Activated T-cell treated with anti-CD3 and anti-CD28 coated beads for 1 hour (primary cell): ENCODE measurements at places on chromosomes 7 and 10.

DNA sequence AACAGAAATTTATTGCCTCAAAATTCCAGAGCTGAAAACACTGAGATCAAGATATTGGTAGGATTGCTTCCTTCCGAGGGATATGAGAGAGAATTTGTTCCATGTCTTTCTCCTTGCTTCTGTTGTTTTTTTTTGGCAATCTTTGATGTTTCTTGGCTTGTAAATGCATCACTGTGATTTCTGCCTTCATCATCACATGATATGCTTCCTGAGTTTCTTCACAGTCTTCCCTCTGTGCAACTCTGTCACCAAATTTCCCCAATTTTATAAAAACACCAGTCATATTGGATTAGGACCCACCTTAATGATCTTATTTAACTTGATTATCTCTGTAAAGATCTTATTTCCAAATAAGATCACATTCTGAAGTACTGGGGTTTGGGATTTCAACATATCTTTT, 14.7 kb downstream of the TMEM236 start:
- DNase-seq: no peak

DNA sequence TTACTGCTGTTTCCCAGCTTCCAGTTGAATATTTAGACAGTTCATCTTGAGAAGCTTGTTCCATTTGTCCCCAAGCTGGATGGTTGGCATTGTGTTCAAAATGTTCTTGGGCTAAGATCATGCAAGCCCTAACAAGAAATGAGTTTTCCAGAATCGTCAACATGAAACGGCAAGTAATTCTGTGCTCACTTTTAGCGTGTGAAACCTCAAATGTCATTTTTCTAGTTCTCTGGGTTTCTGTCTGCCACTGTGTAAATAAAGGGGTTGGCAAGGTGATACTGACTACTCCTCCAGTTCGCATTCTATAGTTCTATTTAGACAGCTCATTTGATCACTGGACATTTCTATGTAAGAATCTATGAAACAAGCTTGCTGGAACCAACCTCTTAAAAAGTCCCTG, 194.0 kb downstream of the AHR start:
- DNase-seq: no peak

- no peak for DNase-seq
Measured at GRCh38 chr10:50310560-50311174, 59.4 kb upstream of the ASAH2 start.

GRCh38 chr7:35329026-35329425, 75.1 kb upstream of the TBX20 start:
- no peak for DNase-seq

DNA sequence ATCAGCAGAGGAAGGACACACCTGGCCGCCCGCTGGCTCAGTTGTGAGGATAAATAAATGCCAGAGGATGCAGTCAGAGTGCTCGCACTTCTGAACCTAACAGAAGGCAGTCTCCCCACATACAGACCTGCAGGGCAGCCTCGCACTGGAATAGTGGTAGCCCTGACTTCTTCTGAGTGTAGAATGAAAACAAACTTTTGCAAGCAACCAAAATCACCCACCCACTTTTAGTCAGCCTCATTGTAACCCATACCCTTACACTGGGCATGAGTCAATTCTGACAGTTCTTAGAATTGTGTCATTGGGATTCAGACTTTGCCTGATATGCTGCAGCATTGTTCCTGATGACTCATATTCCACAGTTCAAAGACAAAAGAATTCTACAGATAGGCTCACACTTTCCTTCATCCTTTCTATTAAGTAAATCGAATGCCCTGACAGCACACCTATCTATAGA, 167.0 kb upstream of the CDK1 start:
- DNase-seq: no peak

- DNase-seq: no peak
Measured at GRCh38 chr7:115113776-115114175, 191.9 kb downstream of the MDFIC start.

DNA sequence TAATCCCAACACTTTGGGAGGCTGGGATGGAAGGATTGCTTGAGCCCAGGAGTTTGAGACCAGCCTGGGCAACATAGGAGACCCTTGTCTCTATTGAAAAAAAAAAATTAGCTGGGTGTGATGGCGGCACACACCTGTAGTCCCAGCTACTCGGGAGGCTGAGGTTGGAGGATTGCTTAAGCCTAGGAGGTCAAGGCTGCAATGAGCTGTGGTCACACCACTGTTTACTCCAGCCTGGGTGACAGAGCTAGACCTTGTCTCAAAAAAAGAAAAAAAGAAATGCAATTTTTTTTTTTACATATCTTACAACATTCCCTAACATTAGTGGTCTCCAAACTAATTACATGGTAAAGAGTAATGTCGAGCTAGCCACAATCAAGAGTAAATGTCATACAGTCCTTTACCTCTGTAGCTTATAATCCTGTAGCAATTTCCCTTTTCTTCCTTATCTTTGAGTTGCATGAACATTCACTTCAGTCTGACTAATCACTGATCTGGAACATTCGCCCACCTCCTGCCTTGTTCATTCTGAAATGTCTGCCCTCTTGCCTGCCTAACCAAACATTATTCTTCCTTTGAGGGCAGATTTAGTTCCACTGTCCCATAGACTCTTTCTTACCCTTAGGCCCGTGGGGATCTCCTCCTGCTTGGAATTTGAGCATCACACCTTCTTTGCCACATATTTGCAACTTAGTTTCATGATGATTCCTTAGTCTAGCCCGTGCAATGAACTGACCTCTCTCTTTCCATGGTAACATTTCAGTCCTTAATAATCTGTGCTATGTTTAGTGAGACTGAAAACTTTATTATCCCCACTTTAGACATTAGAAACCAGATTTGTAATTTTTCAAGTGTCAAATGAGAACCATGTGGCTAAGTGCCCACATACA, 4.8 kb upstream of the VCL start:
- no peak for DNase-seq

DNA sequence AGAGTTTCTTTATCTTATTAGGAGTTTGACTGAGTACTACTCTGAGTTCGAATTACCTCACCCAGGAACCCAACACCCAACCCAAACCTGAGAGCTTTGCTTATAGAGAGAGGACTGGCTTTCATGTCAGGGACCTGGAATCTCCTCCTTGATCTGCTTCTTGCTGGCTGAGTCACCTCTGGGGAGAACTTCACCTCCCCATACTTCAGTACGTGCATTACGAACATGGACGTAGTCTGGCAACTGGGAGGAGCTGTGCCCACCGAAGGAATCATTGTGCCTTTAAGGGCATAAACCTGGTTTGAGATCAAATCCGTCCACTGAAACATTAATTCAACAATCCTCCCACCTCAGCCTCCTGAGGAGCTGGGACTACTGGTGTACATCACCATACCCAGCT, 12.2 kb upstream of the PSAP start:
- no peak for DNase-seq

GRCh38 chr10:102624751-102625645, 19.3 kb upstream of the TRIM8 start:
- no peak for DNase-seq

DNA sequence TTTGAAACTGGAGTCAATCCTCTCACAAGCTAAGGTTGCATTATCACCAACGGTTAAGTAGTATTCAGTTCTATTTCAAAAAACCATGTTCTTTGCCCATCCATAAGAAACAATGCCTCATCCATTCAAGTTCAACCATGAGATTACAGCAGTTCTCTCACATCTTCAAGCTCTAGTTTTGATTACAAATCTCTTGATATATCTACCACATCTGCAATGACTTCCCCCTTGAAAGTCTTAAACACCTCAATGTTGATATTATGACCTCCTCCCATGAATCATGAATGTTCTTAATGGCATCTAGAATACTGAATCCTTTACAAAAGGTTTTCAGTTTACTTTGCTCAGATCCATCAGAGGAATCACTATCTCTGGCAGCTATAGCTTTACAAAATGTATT, 81.8 kb downstream of the JMJD1C start:
- DNase-seq: no peak

DNA sequence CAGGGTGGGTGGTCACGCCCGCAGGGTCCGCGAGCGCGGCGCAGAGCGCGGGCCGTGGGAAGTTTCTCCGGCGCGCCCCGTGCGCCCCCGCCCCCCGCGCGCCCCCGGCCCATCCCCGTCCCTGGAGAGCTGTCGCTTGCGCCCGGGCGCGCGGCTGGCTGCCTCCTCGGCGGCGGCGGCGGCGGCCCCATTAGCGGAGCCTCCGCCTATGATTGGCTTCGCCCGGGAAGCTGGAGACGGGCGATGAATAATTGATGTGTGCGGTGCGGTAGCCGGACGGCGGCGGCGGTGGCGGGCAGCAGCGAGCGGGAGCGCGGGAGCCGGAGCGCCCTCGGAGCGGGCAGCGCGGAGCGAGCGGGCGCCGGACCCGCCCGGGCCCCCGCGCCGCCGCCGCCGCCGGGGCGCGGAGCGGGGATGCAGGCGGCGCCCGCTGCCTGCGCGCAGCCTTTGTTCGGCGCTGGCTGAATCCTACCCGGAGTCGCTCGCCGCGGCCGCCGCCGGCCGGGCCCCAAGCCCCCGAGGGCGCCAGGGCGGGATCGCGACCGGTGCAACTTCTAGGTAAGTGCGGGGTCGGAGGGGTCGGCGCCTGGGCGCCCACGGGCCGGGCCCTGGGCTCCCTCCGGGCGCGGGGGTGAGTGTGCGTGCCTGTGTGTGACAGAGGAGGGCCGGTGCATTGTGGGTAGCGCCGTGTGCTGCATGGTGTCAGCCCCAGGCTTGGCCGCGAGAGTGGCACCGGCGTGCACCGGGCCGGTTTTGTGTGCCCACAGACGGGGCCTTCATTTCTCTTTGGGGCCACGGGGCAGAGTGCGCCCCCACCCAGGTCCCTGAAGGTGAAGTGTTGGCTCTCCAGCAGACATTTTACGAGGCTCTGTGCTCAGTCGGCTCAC, 103.8 kb upstream of the PPIF start:
- DNase-seq: peak; percentile 33

DNA sequence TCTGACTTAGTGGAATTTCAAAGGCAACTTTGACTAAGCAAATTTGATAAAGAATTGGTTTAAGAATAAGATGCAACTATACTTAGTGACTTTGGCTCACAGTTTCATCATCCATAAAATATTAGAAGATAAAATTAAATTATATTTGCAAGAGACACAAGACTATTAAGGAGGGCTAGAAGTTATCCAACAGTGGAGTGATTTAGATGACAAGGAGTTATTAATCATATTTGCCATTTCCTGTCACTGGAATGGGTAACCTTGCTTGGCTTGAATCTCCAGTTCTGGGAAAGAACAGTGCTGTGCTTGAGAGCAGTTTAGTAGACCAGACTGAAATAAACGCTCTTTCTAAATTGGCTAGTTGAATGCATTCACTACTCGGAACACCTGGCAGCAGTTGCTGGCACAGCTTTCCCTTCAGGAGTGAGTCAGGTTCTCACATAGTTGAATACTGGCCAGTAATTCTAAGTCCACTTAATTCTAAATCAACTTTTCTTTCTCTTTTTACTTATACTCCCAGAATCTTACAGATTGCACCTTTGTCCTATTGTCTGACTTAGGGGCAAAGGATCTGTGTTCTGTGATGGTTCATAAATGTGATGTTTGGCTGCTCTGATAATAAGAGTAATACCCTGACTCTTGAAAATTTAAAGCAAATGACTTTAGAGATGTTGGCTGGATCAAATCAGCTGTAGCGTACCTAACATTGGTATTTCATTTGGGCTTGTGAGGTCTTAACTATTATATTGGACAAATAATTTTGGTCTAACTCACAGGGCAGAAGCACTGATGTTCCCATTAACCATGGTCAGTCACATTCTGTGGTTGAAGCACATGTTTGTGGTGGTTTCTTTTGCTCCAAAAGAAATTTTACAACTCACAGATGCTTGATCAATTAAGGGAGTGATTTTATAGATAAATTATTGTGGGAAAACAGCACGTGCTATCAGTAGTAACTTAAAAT, 16.6 kb downstream of the STMP1 start:
- no peak for DNase-seq

- no peak for DNase-seq
Measured at GRCh38 chr7:88347517-88347916, 40.8 kb upstream of the STEAP4 start.

- DNase-seq: no peak
Measured at GRCh38 chr10:85187047-85187446, 858.7 kb downstream of the CCSER2 start.

- DNase-seq: no peak
Measured at GRCh38 chr7:150621376-150621775, 10.8 kb downstream of the GIMAP6 start.

- DNase-seq: no peak
Measured at GRCh38 chr10:10432296-10433035, 585.2 kb upstream of the CELF2 start.

DNA sequence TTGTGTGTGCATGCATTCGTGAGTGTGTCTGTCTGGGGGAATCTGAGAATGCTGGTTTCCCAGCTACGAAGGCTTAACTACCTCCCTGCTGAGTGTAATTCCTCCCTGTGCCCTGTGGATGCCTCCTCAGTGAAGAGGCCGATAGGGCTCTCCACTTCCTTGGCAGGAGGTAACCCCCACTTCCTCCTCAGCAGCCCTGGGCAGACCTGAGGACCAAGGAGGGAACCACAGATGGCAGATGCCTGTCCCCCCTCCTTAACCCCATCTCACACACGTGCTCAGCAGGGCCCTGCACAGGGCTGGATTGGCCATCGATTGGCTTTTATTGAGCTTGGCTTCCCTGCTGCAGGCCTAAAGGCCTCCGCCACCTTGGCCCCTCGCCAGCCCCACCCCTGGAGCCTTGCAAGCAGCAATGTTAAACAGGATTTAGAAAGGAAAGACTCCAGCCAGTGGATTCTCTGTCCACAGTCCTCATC, 45.6 kb upstream of the LRRC4 start:
- no peak for DNase-seq

GRCh38 chr10:61257136-61257535, 196.0 kb downstream of the TMEM26 start:
- DNase-seq: no peak

GRCh38 chr7:8500286-8500685, 66.9 kb downstream of the NXPH1 start:
- DNase-seq: no peak

DNA sequence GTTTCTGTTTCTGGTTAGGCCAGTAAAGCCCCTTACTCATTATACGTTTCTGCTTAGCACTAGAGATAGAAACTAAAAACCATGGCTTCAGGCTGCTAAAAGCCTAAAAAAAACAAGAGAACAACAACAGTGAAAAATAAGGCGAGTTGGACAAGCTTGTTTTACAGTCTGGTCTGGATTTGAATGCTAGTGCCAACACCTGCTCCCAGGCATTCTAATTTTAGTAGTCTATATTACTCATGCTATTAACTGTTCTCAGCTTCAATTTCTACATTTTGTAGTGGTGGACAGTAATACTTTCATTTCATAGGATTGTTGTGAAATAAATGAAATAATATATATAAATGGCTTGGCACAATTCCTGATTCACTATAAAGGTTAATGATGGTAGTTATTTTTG, 108.5 kb downstream of the HBP1 start:
- DNase-seq: no peak

DNA sequence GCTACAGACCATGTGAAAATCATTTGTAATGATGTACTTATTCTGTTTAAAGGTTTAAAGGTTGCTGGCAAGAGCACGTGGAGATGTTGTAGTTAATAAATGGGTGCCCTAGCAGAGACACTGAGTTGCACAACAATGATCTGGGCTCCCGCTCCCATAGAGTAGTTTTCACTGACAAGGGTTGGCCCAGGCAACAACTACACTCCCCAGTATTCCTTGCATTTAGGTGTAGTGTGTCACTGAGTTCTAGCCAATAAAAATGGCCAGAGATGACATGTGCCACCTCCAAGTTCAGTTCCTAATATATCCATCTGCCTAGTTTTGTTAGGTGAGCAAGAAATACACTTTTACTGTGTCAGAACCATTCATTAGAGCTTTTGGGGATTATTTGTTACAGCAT, 392.1 kb upstream of the MTPN start:
- DNase-seq: no peak
